ENCODE measurements at places on chromosomes 16 and 17.
A peak's percentile ranks its signal among the peaks of the same experiment; 100 is the strongest.

- no peak for DNase-seq
Observed at GRCh38 chr16:2963723-2964474, at the start of gene KREMEN2. Gene KREMEN2 (plus strand): TSS chr16:2964275. CDS start chr16:2964521, 246 bp downstream.

- no peak for DNase-seq
Observed at GRCh38 chr17:49575679-49576087, at the start of gene NXPH3. Gene NXPH3 (plus strand): TSS chr17:49575871. CDS start chr17:49576220, 349 bp downstream.

- no peak for DNase-seq
Observed at GRCh38 chr17:47200325-47200664, 8.9 kb upstream of the MYL4 start.

GRCh38 chr17:44272321-44272951 lies 4.5 kb upstream of the SLC4A1 start:
- no peak for DNase-seq

DNA sequence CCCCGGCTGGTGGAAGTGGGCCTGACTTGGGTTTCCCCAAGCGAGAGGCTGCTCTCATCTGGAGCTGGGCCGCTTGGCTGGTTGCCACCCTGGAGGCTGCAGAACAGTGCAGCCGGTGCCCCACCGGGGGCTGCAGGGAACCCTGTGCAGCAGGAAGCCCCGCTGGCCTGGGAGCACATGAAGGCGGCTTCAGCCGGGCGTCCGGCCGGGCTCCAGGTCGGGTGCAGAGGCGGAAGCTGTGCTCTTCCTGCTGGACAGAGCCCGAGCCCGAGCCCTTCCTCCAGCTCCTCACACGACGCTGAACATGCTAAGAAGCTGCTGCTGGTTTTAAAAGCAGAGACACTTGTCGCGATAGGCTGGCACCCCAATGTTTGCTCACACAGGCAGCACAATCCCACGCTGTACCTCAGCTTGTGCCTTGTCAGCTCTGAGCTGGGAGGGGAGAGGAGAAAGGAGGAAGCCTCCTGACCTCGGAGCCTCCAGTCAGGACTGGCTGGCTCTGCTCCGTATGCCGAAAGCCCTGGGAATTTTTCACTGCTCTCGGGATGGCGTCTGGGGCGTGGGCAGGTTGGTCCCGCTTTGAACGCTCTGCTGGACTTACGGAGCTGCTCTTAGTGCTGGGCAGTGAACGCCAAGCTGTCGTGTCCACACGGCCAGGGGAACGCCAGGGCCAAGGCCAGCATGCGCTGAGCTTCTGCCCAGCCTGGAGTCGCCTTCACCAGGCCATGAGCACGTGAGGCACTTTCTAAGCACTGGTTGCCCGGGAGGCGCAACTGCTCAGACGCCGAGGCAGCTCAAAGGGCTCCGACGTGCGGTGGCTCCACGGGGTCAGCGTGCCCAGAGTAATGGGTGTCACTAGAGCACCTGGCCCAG lies 8.8 kb downstream of the CDK5R1 start:
- no peak for DNase-seq

DNA sequence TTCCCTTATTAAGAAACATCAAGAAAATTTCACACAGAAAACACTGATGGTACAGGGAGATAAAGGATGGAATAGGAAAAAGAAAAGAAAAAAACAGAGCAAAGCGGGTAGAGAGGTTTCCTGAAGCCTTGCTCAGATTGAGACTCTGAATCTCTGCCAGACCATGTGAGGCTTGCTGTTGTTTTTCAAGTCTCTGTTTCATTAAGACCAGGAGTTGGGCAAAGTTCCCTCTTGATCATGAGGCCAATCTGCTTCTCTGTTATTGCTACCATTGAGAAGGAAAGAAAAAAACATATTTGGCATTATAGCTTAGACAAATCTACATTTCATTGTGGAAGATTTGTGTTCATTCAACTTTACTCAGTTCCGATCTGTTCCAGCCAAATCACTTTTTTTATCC lies 201.6 kb upstream of the SOX9 start:
- no peak for DNase-seq

GRCh38 chr16:24635900-24636610 lies 93.4 kb upstream of the TNRC6A start:
- DNase-seq = peak; percentile 91

DNA sequence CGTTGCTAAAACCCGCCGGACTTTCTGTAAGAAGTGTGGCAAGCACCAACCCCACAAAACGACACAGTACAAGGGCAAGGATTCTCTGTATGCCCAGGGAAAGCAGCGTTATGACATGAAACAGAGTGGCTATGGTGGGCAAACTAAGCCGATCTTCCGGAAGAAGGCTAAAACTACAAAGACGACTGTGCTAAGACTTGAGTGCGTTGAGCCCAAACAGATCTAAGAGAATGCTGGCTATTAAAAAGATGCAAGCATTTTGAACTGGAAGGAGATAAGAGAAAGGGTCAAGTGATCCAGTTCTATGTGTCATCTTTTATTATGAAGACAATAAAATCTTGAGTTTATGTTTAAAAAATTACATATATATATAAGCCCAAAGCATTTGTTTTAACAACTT lies 20.3 kb downstream of the HELZ start:
- no peak for DNase-seq

DNA sequence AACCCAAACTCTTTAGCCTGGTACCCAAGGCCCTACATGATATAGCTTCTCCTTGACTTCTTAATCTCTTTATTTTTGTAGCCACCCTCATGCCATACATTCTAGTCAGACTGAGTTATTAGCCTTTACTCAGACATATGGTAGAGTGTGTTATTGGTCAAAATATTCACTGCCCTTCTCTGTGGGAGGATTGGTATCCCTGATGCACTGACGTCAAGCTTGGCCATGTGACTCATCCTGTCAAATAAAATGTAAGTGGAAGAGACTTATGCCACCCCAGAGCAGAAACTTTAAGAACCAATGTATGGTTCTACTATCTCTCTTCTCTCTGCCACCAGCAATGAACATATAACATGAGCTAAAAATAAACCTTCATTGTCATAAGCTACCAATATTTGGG lies 12.2 kb upstream of the BEAN1 start:
- no peak for DNase-seq

DNA sequence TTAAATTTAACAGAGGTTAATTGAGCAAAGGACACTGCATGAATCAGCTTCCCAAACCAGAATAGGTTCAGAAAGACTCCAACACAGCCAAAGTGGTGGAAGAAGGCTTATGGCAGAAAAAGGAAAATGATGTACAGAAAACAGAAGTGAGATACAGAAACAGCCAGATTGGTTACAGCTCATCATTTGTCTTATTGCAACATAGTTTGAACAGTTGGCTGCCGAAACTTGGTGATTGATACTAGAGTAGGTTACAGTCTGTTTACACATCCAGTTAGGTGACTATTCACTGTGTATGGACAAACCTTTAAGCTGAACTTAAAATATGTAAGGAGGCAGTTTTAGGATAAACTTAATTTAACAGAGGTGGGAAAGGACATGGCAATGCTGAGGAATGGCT lies 18.3 kb downstream of the TMEM100 start:
- no peak for DNase-seq

- DNase-seq = peak; percentile 12
Observed at GRCh38 chr16:50665128-50665878, 15.8 kb downstream of the SNX20 start.

DNA sequence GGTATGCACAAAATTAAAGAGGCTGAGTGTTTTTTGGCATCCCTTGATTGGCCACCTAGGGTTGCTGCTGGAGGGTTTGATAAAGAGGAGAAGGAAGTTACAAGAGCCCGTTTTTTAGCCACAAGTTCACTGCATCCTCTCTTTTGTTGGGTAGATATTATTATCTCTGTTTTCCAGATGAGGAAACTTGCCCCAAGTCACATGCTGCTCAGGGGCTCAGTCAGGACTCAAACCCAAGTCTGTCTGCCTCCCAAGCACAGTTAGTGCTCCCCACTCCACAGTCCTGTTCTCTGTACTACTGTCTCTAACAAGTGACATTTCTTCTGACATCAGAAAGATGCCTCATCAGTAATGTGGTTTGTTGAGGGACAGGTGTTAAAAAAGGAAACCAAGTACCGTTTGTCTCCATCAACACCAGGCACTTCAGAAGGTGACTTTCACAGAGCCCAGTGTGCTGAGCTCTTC lies 1.4 kb downstream of the NT5M start:
- DNase-seq = no peak

- no peak for DNase-seq
Observed at GRCh38 chr16:85270374-85270773, 158.1 kb upstream of the CIBAR2 start.

DNA sequence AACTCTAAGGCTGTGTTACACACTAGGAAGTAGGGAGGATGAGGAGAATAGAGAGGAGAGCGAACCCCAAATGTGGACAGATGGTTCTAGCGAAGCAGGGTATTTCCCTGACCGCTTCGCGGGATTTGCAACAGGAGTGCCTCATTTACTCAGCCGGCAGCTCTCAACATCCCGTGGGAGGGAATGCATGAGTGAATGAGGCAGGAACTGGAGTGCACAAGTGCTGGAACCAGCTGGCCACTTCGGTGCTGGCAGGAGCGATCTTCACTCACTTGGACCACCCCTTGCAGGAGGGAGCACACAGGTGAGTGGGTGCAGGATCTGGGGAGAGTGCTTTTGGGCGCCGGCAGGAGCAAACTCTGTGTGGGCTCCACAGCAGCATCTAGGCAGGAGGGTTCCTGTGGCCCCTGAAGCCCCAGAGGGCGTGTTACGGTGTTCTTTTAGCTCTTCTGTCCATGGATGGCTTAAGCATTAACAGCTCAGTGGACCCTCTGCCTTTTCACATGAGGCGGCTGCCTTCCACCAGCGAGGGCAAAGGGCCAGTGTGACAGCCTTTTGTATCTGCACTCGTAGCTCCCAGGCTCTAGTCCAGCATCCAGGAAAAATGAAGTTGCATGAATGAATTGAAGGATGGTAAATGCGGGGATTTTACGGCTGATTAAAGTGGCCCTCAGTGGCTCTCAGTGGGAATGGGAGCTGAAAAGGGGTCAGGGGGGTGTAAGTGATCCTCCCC lies 17.4 kb upstream of the ZNHIT3 start:
- DNase-seq = no peak

DNA sequence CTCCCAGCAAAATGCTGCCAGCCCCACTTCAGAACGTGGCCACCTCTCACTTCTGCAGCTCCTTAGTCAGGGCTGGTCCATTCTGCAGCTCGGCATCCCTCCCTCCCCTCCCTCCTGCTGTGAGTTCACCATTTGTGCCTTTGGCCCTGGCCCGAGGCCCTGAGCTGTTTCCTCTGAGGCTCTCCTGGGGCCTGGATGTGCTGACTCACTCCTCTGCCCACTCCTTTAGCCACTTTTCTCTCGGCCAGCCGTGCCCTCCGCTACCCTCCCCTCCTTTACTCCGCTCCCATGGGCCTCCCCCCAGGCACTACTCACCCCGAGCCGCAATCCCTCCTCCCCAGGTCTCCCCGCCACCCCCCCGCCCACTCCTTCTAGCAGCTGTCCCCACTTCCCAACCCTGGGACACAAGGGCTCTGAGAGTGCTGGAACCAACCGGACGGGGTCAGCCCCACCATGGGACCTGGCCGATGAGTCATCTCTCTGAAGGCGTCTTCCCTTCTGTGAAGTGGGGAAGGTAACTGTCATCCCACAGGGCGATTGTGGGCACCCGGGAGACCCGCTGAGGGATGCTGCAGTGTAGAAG lies 11.5 kb downstream of the KCNG4 start:
- peak; percentile 62 for DNase-seq

- peak; percentile 89 for DNase-seq
Observed at GRCh38 chr16:75011634-75012307, 12.9 kb downstream of the ZNRF1 start.

- no peak for DNase-seq
Observed at GRCh38 chr16:77790009-77790372, 1.6 kb downstream of the VAT1L start.

DNA sequence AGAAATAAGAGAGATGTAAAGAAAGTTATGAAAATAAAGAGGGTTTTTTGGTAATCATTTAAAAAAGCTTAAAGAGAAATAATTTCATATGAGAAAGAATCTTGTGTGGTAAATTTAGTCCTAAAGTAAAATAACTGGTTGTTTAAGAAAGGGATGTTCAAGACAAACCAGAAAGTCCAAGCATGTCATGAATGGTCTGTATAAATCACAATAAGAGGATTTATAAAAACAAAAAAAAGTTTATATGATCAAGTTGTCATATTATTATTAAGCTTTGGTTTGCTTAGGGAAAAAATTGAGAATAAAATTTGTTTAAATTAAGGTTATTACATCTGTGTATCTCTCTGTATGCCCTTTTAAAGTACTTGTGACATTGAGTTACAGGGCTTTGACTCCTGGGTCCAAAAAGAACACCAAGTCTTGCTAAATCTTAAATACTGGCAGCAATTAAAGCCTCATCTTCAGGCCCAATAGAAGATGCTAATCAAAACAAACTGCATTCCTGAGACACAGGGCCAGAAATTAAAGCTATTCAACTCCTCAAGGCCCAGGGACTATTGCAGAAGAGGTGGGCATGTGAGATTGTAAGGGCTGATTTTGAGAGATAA lies 15.6 kb upstream of the TRIM25 start:
- no peak for DNase-seq

- DNase-seq = no peak
Observed at GRCh38 chr17:47262586-47262985, 9.0 kb downstream of the ITGB3 start.

GRCh38 chr16:87392821-87393679 lies 914 bp downstream of the MAP1LC3B start:
- no peak for DNase-seq

DNA sequence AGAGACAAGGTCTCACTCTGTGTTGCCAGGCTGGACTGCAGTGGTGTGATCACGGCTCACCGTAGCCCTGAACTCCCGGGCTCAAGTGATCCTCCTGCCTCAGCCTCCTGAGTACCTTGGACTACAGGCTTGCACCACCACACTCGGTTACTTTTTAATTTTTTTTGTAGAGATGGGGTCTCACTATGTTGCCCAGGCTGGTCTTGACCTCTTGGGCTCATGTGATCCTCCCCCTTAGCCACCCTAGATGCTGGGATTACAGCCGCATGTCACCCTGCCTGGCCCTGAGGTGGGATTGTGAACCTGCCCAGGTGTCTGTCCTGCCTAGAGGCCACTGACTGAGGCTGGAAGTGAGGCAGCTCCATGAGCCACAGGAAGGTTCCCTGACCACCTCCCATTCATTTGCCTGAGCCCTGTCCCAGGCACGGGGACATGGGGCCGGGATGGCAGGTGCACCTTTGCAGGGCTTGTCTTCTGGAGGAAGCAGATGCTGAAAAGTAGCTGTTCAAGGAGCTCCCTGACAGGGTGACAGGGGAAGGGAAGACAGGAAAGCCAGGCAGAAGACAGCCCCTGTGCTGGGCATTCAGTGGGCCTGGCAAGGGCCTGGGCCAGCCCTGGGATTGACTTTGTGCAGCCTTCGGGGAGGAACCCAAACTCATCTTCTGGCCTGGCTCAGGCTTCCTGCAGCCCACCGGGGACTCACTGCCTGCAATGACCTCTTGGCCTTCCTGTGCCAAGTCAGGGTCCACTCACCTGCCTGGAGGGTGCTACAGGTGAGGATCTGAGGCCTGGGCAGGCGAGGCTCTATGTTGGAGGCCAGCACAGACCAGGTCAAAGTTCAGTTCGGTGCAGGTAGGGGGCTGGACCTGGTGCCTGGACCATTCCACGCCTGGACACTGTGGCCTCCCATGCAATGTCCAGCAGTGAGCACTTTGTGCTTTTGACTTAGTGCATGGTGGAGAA lies 8.1 kb upstream of the NOTUM start:
- no peak for DNase-seq

- DNase-seq = no peak
Observed at GRCh38 chr17:36791150-36791941, 145.9 kb upstream of the LHX1 start.

Measured in HS-27A (cell line).